Upper lobe of left lung (tissue), 6 donors: ENCODE measurements at places on chromosomes 4 and X. TPM values are rescaled to one million over a fixed set of nuclear protein-coding genes. Genes with fewer than 3 reads are reported as not detected.

Gene GTPBP6
- total RNA-seq: 61.6 TPM

Gene SASH3
- total RNA-seq: 58.6 TPM

Gene SETD7
- total RNA-seq: 44.0 TPM

Gene GAB1
- total RNA-seq: 59.5 TPM

Gene MAGEA10
- total RNA-seq: not detected

Gene PIR
- total RNA-seq: 19.9 TPM

Gene SHROOM4
- total RNA-seq: 51.4 TPM

Gene SPP1
- total RNA-seq: 26.8 TPM

Gene DCLK2
- 2.1 TPM for total RNA-seq

Gene INTU
- total RNA-seq: 5.1 TPM

Gene CCDC149
- 19.3 TPM for total RNA-seq

DNA sequence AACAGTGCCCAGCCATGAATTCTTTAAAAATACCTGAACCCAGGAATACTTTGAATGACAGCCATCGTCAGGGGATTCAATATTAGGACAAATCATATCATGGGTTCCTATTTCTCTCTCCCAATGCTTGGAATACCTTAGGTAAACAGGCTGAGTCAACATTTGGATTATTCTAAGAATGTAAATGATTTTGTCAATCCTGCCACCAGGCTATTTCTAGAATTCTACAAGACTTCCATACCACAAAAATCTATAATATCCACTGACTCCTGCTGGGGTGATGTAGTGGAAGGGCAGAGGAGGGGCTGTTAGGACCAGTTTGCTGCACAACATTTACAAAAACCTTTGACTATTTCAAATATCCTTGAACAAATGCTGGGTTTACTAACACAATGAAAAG is 65.2 kb downstream of the IGFBP7 start:
- no peak for DNase-seq

- no peak for DNase-seq
Measured at GRCh38 chr4:17132226-17132625, 233.8 kb upstream of the LDB2 start.

DNA sequence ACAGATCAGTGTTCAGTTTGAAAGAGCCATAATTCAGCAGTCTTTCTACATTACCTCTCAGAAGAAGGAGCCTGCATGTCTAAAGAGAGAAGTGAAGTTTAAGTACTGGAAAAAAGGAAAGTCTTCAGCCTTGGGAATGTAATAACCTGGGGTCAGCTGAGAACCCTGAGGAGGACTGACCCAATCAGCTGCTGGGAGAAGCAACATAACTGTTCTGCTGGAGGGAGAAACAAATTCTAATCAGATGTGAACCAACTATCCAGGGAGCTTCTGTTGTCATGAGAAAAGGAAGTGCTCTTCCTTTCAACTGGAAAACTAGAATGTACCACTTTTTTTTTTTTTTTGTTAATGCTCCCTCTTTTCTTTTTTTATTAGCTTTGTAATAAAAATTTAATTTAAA is 64.5 kb upstream of the PDE5A start:
- no peak for DNase-seq

- no peak for DNase-seq
Measured at GRCh38 chrX:116009861-116010710, 160.5 kb upstream of the AGTR2 start.

- no peak for DNase-seq
Measured at GRCh38 chrX:144275367-144275766, 391.5 kb downstream of the UBE2NL start.

GRCh38 chr4:89483833-89484232 is 176.2 kb upstream of the GPRIN3 start:
- no peak for DNase-seq

GRCh38 chr4:1887052-1887451 is 15.9 kb downstream of the NSD2 start:
- no peak for DNase-seq

DNA sequence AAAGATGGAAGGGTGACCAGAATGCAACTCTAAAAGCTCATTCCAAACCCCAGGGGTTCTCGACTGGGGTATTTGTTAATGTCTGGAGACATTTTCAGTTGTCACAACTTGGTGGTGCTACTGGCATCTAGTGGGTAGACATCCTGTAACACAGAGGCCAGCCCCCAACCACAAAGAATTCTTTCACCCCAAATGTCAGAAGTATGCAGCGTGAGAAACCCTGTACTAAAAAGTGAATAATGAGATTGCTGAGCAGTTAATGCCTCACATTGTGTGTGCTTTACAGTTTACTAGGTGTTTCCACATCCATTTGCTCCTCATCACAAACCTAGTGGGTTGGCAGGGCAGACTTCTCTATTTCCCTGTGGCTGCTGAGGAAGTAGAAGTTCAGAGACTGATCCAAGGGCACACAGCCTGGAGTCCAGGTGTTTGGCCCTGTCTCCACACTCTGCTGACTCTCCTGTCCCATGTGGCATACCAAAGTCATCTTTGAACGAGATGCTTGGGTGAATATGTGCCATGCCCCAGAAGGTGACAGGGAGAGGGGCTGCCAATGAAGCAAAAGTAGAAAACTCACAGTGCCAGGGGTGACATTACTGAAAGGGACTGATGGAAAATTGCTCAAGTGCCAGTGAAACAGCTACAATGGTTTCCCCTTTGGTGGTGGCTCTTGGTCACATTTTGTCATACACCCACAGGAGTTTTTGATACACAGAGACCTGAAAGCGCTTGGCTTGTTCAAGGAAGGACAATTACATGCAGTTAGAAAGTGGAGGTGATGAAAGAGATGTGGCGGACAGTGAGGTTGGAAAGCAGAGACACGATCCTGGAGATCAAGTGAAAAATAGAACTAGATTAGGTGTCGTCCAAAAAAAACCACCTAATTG is 10.1 kb upstream of the TMEM154 start:
- peak; percentile 35 for DNase-seq

GRCh38 chr4:76987153-76987591 is 37.6 kb downstream of the SEPTIN11 start:
- no peak for DNase-seq

DNA sequence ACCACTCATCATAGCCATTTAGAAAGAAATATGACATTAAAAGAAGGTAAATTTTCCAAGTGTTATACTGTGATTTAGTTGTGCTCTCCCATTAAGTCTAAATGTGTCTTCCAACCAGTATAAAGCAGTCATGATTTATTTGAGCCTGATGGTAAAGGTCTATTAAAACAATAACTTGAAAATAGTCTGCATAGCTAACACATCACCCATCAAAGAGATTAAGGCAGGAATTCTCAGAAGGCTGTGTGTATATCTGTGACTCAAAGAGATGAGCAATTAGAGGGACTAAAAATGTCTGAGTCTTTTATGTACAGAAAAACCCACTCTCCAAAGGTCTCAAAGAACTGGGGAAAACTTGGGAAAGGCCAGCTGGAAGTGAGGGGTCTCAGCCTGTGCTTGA is 70.3 kb upstream of the IQCM start:
- no peak for DNase-seq

DNA sequence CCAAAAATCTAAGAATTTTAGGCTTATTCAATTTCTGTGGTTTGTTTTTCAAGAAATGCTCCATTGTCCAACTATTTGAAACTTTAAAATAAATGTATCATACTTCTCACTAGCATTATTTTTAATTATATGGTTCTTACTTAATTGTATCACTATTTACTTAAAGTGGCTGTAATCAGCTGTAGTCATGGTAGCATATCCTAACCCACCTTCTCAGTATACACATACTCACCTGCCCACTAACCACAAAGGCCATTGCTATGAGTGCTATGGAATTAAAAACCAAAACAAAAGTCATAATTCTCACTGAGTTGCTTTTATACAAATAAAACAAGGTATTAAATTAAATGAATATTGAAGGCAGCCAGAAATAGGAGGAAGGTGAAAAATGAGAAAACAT is 5.0 kb downstream of the FBXO8 start:
- no peak for DNase-seq

GRCh38 chr4:6909970-6910339 is 329 bp downstream of the TBC1D14 start:
- DNase-seq: no peak

- no peak for DNase-seq
Measured at GRCh38 chr4:82780170-82780751, 18.3 kb downstream of the SCD5 start.

DNA sequence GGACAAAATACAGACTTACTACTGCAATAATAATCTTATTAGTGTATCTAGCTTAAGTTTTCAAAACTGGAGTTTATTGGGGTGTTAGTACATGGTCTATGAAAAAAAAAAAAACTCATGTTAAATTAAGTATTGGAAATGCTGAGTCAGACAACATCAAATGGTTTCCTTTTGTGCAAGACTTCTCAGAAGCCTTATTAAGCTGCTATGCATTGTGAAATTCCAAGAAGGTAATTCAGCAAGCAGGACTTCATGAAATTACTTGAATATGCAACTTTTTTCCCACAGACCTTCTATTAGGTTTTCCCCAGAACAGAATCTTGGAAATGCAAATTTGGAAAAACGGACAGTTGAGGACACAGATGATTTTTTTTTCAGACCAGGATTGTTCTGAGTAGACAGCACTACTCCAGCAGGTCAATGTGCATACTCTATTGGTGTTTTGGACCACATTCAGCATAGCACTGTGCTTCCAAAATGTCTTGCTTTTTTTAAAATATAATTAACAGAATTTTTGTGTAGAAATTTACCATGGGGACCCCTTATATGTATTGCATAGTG is 568.8 kb upstream of the TENM3 start:
- DNase-seq: no peak

DNA sequence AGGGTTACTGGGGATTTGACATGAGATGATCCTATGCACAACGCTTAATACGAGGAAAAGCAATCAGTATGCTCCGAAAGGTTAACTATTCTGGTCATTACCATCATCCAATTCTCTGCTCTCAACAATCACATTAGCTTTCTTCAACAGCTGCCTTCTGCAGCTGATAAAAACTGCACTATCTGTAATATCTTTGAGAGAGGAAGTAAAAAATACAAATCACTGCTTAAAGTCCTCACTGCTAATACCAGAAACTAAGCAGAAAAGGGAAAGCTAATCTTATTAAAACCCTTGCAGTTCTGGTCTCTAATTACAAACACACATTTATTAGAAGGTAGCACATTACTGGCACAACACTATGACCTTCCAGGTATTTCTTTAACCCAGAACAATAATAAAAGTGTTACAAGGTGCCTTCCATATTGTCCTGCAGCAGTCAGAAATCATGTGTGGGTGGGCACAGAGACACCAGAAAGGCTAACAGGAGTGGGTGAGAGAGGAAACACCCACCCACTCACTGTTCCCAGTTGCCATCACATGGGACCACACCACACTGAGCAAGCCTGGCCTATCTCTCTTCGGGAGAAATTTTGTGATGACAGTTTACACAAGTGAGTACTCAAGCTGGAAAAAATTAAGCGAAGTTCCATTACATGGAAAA is 71.0 kb downstream of the RELL1 start:
- no peak for DNase-seq

- DNase-seq: no peak
Measured at GRCh38 chr4:77037736-77038135, 38.1 kb downstream of the CCNI start.

DNA sequence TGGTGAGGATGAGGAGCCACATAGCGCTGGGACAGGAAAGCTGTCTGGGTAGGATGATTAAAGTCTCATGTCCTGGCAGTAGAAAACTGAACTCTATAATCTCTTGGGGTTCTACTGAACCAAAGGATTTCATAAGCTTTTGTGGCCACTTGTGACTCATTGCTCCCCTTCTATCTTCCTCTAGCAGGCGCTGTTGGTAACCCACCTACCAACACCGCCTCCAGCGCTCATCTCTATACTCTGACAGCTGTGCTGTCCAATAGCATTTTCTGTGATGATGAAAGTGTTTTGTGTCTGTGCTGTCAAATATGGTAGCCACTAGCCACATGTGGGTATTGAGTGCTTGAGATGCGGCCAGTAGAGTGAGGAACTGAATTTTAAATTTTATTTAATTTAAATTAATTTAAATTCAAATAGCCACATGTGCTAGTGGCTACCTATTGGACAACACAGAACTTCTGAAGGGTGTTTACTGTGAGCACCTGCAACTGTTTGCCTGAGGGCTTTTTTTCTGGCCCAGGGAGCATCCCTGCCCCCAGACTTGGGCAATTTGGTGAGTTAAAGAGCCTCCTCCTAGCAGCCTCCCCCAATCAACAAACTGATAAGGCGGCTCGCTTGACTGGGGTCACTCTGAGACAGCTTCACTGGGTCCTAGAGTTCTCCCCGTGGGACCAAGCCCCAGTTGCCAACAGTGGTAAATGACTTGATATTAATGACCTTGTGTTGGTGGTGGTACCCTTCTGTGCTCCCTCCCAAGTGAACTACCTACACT is 169.2 kb upstream of the ATP6AP2 start:
- DNase-seq: no peak

DNA sequence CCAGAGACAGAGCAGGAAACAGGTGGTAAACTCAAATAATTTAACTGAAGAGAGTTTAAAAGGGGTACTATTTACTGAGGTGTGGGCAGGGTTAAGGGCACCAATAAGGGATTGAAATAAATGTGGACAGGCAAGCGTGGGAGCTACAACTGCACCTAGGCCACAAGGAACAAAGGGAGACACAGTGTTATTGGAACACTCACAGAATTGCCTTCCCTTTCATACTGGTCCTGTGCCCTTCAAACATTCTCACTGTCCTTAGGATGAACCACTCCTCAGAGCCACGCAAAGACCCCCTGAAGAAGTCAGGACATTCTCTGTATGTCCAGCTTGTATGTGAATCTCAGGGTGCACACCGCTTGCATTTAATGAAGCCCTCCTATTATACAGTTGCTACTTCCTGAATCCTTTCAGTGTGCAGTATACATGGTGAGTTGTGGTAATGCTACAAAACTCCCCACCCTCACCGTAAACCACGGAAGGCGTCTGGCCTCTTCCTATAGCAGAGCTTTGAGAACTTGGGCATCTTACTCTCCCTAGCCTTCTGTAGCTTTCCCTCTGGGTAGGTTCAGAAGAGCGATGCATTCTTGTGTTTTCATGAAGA is 9.6 kb upstream of the MRPL1 start:
- no peak for DNase-seq

GRCh38 chrX:30888526-30889146 is 418 bp downstream of the TAB3 start:
- DNase-seq: no peak

GRCh38 chrX:154750301-154751202 is at the start of gene GAB3:
TSS of gene GAB3 (minus strand) at chrX:154751077. CDS start at chrX:154751025, 52 bp downstream.
- DNase-seq: no peak

GRCh38 chr4:152352622-152353116 is 183.2 kb downstream of the FBXW7 start:
- DNase-seq: peak; percentile 30

GRCh38 chr4:139619644-139620043 is 46.0 kb upstream of the MGST2 start:
- DNase-seq: no peak

DNA sequence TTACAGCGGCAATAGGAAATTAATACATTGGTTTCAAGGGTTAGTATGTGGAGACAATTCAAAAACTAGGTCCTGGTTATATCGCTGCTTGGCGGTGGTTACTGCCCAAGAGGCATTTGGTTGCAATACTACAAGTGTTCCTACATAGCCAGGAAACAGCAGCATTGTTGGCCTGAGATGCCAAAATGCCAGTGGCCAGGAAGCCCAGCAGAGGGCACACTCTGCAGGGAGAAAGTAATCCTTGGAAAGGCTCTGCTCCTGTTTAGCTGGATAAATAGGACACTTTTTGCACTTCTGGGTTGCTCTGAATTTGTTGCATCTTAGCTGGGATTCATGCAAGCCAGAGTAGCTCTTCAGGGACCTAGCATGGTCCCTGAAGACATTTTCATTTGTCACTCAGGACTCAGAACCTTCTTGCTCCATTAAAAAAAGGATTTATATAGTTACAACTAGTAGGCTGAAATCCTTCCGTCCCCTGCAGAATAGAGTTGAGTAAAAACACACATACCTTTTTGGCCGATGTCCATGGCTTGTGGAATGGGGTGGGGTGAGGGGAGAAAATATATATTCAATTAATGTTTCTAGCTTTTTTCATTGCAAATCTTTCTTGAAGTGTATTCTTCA is 8.1 kb upstream of the GPR119 start:
- DNase-seq: no peak
